ENCODE measurements at places on chromosomes 5 and 9.

- no peak for DNase-seq
Observed at GRCh38 chr5:126280846-126281245, 142.4 kb upstream of the GRAMD2B start.

- no peak for DNase-seq
Observed at GRCh38 chr5:6961837-6962635, 248.8 kb downstream of the TENT4A start.

- no peak for DNase-seq
Observed at GRCh38 chr9:110021891-110022290, 186.1 kb downstream of the C9orf152 start.

DNA sequence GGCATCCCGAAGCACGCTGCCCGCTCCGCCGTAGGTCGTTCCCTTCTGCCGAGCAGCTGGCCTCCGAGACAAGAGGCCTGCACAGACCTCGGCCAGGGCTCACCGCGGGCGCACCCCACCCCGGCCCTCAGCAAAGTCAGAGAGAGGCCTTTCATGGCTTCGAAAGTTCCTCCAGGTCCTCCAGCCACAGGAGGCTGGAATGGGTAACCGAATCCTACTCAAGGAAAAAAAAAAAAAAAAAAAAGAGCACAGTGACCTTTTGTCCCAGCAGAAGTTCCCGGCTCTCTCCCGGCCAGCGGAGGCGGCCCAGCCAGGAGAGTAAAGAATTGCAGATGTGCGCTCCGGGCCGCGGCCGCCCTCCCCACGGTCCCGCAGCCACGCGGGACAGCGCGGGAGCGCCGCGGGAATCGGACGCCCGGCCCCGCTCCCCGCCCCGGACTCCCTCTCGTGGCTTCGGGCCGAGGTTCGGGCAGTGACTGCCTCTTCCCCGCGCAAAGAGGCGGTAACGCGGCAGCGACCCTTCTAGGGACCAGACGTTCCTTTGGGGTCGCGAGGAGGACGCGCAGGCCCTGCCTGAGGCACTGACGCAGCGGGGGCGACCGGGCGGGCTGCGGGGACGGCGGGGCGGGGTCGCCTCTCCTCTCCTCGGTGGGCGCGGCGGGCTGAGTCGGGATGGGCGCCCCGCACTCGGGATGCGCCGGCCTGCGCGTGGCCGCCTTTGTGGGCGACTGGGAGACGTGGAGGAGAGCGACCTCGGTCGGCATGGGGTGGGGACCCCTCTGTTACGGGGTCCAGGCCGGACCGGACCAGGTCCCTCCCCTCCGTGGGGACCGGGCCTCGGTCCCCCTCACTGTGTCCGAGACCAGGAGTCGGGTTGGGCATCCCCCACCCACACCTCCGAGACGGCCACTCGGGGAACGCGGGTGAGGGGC, 754 bp downstream of the GFPT2 start:
- no peak for DNase-seq

GRCh38 chr5:67119010-67119409, 77.6 kb downstream of the CD180 start:
- no peak for DNase-seq
